ELF-1 (cell line): ENCODE measurements at places on chromosomes 13 and 19.

GRCh38 chr13:46134494-46134893 is 29.7 kb upstream of the CPB2 start:
- no peak for DNase-seq

DNA sequence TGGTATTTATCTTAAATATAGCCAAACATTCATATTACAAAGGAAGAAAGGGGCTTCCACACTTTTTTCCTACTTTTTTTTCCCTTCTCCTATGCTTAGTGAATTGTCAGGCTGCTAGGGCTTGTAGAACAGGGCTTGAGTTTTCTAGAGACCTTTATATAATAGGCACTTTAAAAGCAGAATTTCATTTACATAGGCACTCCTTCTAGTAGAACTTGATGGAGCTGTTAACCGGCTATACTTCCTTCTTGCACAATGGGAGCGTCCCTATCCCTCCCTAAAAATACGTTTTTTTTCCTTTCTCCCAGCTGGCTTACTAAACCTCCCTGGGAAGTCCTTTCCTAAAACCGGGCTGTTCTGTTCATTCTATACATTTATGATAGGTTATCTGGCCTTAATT is 1.1 kb downstream of the TRIM13 start:
- no peak for DNase-seq

- no peak for DNase-seq
Observed at GRCh38 chr19:30153326-30154210, 211.5 kb downstream of the URI1 start.

DNA sequence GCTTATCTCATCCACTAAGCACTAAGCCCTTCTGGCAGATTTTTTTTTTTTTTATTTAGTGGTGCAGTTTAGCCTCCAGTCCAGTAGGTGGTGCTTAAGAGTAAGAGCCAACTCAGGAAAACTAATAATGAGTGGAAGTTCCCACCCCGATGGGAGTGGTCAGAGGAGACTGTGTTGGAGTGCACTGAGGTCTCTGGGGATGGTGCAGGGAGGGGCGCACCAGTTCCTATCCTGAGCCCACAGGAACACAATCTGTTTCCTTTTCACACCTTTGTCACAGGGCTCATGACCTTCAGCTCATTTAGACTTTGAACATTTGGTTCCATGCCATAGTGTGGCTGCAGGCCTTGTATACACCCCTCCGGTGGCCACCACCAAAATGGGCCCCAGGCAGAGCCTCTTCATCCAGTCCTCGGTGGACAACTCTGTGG is 367.4 kb downstream of the SPRY2 start:
- peak; percentile 30 for DNase-seq

GRCh38 chr13:112710855-112711527 is 21.2 kb downstream of the ATP11A start:
- no peak for DNase-seq

DNA sequence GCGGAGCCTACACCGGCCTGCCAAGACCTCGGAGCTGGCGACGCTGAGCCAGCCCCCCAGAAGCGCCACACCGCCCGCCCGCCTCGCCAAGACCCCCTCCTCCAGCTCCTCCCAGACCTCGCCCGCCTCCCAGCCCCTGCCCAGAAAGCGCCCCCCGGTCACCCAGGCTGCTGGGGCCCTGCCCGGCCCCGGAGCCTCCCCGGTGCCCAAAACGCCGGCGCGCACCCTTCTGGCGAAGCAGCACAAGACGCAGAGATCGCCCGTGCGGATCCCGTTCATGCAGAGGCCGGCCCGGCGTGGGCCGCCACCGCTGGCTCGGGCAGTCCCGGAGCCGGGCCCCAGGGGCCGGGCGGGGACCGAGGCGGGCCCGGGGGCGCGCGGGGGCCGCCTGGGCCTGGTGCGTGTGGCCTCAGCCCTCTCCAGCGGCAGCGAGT is 10.2 kb downstream of the C19orf25 start:
- DNase-seq: no peak

- DNase-seq: no peak
Observed at GRCh38 chr13:51269039-51269438, 46.8 kb downstream of the FAM124A start.

GRCh38 chr19:48714759-48715675 is 4.5 kb downstream of the MAMSTR start:
- no peak for DNase-seq

- no peak for DNase-seq
Observed at GRCh38 chr13:76904507-76904906, 18.3 kb upstream of the KCTD12 start.

DNA sequence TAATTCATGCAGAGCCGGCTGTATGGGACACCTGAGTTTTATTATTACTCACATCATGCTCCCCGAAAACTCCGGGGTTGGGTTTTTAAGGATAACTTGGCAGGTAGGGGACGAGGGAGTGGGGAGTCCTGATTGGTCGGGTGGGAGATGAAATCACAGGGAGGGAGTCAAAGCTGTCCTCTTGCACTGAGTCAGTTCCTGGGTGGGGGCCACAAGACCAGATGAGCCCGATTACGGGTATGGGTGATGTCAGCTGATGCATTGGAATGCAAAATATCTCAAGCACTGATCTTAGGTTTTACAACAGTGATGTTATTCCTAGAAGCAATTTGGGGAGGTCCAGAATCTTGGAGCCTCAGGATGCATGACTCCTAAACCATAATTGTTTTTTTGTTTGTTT is 18.6 kb upstream of the COG3 start:
- DNase-seq: no peak

GRCh38 chr19:2503521-2504109 is 27.7 kb downstream of the GADD45B start:
- no peak for DNase-seq

DNA sequence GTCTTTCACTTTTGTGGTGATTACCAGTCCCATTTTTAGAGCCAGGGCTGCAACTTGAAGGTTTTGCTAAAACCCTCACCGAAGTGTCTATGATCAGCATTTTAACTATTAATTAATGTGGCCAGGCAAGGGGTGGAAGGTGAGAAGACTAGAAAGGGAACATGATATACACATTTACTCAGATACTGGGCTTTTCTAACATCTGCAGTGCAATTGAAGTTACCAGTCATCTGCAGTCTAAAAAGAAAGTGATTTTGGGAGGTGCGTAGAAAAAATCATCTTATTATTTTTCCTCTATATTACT is 481 bp downstream of the ALOX5AP start:
- DNase-seq: no peak

GRCh38 chr13:80527400-80527799 is 186.5 kb upstream of the SPRY2 start:
- DNase-seq: no peak

- no peak for DNase-seq
Observed at GRCh38 chr19:51227326-51227725, 2.4 kb downstream of the CD33 start.

DNA sequence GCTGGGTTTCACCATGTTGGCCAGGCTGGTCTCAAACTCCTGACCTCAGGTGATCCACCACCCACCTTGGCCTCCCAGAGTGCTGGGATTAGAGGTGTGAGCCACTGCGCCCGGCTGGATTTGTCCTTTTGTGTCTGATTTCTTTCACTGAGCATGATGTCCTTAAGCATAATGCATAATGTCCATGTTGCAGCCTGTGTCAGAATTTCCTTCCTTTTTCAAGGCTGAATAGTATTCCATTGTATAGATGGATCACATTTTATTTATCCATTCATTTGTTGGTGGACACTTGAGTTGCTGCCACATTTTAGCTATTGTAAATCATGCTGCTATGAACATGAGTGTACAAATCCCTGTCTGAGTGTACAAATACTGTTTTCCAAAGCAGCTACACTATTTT is 25.5 kb downstream of the RFX2 start:
- DNase-seq: no peak

DNA sequence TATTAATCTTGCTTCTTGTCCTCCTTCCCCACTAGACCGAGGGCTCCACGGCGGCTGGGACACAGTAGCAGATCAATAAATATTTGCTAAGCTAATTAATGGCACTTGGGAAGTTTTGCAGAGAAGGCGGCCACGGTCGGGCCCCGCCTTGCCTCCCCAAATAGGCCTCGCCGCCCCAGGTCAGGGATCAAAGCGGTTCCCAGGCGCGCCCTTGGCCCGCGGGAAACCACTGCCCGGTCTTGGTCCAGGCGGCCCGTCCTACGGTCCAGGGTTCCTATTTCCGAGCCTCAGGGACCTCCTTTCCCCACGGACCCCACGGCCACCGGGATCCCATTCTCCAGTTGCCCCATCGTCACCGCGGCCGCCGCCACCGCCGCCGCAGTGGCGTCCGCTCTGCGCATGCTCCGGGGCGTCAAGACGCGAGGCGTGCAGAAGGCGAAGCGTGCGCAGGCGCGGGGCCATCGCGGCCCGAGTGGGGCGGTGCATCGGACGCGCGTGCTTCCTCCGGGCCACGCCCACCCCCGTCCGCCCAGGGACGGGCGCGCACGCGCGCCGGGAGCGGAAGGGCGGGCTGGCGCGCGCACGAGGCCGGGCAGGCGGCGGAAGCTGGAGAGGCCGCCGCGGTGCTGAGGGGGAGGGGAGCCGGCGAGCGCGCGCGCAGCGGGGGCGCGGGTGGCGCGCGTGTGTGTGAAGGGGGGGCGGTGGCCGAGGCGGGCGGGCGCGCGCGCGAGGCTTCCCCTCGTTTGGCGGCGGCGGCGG is at the start of gene SMARCA4:
TSS of gene SMARCA4 (plus strand) at position 717 of the 759 bp plus-strand sequence. CDS start 23,122 bp downstream, outside the sequence.
- DNase-seq: peak; percentile 95

- no peak for DNase-seq
Observed at GRCh38 chr19:21028969-21029268, 8.5 kb downstream of the ZNF430 start.

- no peak for DNase-seq
Observed at GRCh38 chr19:15730538-15730937, 2.7 kb downstream of the OR10H2 start.

- no peak for DNase-seq
Observed at GRCh38 chr19:56619121-56619520, 23.8 kb upstream of the SMIM17 start.

- no peak for DNase-seq
Observed at GRCh38 chr13:98998831-98999638, 21.2 kb upstream of the DOCK9 start.

DNA sequence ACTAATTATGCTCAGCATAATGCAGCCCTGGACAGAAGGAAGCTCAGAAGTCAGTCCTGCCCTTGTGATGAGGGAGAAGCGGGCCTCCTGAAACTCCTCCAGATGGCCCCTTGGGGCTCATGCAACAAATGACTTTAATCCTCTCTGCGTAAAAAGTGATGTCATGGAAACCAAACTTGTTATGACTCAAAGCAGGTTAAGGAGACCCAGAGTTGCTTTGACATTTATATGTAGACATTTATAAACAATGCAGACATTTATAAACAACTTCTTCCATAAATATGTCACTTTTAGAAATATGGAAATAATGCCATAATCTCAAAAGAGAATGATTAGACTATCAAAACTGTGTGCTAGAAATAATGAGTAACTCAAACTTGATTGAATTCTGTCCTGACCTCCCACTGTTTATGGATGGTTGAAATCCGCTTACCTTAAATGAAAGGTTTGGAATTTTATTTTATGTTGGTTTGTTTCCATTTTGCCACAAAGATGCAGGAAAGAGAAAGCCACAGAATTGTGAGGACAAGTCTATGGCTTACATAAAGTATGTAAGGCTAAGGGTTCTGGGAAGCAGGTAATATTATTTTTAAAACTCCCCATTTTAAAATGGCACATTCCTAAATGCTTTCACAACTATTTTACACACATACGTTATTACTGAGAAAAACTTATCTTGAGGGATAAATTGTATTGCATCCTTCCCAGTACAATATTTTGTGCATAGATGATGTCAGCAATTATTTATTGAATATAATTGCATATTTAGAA is 73.7 kb downstream of the CYSLTR2 start:
- DNase-seq: no peak

GRCh38 chr19:32318884-32319520 is 26.4 kb upstream of the ZNF507 start:
- peak; percentile 75 for DNase-seq

- no peak for DNase-seq
Observed at GRCh38 chr13:20239748-20240147, 7.6 kb upstream of the GJB6 start.

- DNase-seq: no peak
Observed at GRCh38 chr19:30076751-30077670, 135.0 kb downstream of the URI1 start.

- no peak for DNase-seq
Observed at GRCh38 chr19:44692379-44692721, 6.6 kb upstream of the CEACAM16 start.

DNA sequence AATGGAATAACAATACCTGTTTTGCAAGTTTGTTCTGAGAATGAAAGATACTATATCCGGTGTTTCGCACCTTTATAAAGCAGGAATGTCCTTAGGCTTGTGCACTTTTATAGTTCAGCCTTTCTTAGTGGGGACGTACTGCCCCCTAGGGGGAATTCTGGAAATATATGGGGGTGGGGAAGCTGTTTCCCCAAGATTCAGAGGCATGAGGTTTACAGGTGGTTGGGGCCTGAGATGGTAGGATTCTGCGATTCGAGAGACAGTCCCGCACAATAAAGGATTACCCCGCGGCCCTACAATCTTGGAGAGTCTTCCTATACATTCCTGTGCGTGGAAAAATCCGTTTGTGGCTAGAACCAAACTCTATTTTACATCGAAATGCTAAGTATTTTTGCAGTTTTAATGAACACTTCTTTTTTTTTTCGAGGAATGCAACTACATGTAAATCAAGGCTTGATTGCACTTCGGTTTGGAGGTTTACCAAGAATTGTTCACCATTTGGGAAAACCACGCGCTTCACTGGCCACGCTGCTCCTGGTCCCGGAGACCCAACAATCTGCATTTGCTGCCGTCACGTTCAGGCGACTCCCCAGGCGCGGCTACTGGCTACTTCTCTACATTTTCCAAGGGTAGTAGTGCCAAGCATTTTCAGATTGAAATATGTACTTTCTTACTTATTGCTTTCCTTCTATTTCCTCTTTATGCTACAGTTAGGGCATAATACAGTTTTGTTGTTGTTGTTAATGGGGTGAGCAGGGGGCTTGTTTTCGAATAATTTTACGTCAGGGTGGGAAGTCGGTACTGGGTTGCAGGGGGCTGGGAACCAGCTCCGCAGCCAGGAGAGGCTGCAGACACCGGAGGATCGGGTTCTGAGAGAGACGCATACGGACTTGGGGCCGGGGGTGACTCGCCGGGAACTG is 830 bp downstream of the NEK5 start:
- DNase-seq: peak; percentile 78

DNA sequence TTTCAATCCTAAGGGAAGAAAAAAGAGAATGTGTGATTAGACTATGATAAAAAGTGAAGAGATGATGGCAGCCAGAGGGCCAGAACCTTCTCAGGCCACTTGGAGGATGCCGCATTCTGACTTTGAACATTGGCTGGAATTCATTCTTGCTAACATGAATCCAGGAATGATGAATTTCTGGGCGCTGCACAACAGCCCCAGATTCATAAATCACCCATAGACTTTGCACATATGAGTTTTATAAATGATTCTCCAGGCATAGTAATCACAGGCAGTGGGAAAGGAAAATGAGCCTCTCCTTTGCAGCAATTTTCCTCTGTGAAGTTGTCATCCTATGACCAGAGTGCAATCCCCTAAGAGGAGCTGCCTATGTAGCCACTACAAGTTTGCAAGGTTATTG is 555.4 kb downstream of the KCTD12 start:
- DNase-seq: no peak

- DNase-seq: no peak
Observed at GRCh38 chr13:19864746-19865309, 1.4 kb upstream of the ZMYM5 start.
